ENCODE measurements at places on chromosomes 4 and X.

GRCh38 chr4:35125995-35126712 lies 1118.2 kb downstream of the ARAP2 start:
- DNase-seq, result no peak

DNA sequence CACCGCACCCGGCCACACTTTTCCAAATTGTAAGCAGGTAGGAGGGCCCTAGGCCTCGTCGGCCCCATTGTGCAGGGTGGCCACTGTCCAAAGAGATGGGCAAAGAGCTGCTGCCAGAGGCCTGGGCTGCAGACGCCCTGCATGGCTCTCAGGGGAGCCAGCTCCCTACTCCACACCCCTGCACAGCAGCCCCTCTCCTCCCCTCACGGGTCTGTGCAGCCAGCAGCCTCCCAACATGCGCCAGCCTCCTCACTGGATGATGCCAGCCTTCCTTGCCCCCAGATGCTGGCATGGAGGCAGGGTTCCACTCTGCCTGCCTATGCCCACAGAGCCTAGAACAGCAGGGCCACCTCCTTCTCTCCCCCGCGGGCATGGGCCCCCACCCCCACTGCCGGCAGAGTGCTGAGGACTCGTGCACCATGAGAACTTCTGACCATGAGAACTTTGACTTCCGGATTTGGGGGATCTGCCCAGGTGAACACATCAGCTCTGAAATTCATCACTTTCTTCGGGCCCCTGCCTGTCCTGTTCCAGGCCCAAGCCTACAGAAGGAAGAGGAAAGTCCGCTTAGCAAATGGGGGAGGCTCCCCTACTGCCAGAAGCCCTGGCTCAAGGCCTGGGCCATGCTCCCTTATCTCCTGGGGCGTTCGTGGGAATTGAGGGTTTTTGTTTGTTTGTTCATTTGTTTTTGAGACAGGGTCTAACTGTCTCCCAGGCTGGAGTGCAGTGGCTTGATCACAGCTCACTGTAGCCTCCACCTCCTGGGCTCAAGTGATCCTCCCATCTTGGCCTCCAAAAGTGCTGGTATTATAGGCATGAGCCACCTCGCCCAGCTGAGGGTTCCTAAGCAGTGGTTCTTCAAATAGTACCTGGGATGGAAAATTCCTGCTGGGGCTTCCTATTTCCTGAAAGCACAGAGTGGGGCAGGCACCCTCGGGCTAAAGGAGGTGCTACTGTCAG lies 8.0 kb downstream of the IRAK1 start:
- no peak for DNase-seq

- no peak for DNase-seq
Observed at GRCh38 chrX:133497356-133497755, 82.1 kb upstream of the GPC4 start.

DNA sequence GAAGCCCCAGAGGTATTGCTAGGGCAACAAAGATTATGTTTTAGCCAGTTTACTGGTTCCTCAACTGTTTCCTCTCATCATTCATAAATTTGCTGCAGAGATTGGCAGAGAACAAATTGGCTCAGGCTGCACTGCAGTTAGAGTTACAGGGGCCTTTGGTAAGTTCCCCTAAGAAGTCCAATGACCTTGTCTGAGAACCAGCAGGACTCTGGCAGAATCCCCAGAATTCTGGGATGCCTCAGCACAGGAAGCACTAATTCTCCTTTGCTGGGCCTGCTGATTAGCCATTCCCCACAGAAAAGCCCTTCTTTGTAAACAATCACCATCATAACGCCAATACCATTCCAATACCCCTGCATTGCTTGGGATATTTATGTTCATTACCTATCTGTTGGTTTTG lies 151.3 kb downstream of the USP46 start:
- no peak for DNase-seq

DNA sequence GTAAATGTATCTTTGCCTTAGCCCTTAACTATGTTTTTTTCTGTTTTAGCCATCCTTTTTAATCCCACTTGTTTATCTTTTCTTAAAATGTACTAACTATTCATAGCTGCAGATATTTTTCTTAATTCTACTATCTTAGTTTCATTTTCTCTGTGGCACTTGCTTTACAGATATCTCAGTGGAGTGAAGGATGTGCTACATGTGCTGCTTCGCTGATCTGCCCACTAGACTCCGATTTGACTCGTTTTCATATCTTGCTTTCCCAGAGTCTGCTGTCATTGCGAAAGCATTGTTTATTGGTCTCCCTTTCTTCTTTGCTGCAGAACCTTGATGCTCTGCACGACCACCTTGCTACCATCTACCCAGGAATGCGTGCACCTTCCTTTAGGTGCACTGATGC lies 30.6 kb downstream of the GUCY1B1 start:
- no peak for DNase-seq

- DNase-seq, result no peak
Observed at GRCh38 chr4:32858361-32858760, 2138.2 kb downstream of the PCDH7 start.

GRCh38 chr4:174873931-174874330 lies 44.2 kb upstream of the ADAM29 start:
- DNase-seq, result no peak

DNA sequence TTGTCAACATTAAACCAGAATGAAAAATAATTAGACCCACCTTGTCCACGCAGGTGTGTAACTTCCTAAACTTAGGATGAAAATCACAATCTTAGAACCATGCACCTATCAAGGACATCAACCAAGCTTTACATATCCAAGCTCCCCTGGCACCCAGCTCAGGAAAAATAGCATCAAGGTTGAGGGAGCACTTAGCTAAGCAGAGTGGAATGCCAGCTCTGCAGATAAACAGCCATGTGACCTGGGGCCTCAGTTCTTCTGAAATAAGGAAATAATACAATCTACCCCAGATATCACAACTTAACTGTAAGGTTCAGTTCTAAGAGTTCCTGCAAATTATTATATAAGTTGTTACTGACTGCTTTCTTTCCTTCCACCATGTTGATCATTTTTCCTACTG lies 64.7 kb downstream of the DHX15 start:
- no peak for DNase-seq

GRCh38 chr4:7761720-7762119 lies 177.9 kb downstream of the AFAP1 start:
- DNase-seq, result peak; percentile 75

GRCh38 chr4:24273136-24273535 lies 311.2 kb downstream of the DHX15 start:
- no peak for DNase-seq

- DNase-seq, result no peak
Observed at GRCh38 chr4:38073596-38074234, 113.5 kb downstream of the PTTG2 start.

GRCh38 chr4:5120468-5120867 lies 69.2 kb downstream of the STK32B start:
- no peak for DNase-seq

GRCh38 chrX:53135581-53135980 lies 41.6 kb downstream of the KANTR start:
- DNase-seq, result no peak

DNA sequence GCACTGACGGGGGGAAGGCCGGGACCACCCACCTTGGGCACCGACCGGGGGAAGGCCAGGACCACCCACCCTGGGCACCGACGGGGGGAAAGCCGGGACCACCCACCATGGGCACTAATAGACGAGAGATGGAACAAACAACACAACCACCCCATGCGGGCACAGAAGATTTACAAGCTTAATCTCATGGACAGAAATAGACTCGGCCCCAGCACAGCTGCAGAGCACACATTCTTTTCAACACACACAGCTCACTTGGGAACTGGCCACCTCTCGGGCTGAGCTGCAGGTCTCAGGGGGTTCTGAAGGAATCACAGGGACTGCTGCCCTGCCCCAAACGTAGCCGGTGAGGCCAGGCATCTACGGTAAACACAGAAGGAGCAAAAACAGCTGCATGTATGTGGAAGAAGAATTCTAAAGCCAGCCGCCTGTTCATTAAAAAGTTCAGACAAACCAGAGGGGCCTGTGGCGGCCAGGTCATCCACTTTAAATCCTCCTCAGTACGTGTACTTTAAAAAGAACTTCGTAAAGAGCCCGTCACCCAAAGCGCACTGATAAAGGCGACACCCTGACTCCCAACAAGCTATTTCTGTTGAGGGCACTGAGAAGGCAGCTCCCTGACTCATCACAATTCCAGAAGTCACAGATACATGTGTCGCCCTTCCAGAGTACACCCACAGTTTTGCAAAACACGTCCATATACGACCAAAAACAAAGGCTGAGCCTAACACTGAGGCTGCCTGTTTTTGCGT lies 17.7 kb downstream of the PPP2R3B start:
- no peak for DNase-seq

- no peak for DNase-seq
Observed at GRCh38 chrX:43590150-43590549, 65.9 kb upstream of the MAOA start.

DNA sequence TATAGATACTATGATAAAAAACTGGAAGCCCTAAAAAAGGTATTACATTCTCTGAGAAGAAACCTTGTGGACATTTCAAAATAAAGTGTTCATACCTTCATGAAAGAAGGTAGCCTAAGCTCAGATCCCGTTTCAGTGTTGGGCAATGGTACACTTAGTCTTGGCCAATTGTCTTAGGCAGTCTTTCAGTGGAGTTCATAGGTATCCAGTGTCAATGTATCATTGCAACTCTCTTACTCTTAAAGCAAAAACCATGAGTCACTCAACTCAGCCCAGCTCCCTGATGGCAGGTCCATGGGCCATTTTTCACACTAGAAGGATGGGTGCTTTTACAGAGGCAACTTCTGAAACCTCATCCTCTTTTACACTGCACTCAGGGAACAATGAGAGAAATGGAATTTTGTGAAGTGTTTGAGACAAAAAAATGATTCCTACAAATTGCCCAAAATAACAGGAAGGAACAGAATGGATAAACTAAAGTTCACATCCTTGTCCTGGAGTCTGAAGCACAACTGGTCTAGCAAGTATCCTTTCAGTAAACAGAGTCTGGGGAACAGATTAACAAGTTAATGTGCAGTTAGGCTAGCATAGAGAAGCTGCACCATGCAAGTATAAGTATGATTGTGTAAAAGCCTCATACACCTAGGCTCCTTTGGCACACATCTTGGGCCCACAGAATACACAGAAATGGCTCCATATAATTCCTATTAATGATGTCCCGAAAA lies 7.0 kb upstream of the ZNF827 start:
- no peak for DNase-seq

- no peak for DNase-seq
Observed at GRCh38 chr4:46016306-46016705, 107.5 kb downstream of the GABRG1 start.

DNA sequence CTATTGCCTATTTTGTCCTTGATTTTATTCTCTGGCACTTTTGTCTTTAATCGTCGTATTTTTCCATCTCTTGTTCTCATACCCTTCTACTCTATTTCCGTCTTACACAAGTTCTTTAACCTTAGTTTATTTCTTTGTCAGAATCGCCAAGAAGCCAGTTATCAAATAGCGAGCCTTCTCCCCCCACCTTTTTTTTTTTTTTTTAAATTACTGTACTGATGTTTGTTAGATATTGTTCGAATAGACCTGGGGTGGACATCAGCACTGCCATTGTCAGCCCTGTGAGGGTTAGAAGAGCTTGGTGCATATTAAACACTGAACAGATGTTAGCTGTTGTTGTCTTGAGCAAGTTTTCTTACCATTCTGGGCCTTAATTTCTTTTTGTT lies 1.2 kb downstream of the SPCS3 start:
- no peak for DNase-seq

GRCh38 chrX:149036086-149036485 lies 469.0 kb downstream of the IDS start:
- DNase-seq, result no peak

- DNase-seq, result no peak
Observed at GRCh38 chr4:16573739-16574138, 324.7 kb downstream of the LDB2 start.

DNA sequence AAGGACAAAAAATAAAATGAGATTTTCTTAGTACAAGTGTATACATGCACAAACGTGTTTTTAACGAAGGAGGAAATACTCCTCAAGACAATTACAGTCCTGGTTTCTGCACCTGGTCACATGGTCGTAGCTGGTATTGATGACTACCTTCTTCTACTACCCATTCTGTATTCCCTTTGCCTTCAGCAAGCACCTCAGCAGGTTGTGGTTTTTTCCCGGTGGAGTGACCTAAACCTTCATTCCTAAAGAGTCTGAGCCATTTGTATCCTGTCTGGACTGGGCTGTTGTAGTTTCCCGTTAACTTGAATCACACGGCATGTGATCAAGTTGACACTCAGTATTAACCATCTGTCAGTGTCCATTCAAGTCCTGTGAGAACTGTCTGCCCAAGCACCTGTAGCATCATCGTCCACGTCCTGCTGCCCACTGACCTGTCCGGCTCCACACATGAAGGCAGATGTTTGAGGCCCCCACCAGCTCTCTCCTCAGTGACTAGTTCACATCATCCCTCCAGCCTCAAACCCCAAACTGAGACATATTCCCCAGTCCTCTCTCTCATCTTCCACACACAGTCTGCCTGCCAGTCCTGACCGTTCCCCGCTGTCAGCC lies 31.1 kb upstream of the TBC1D14 start:
- no peak for DNase-seq

GRCh38 chr4:170068438-170069128 lies 21.2 kb downstream of the AADAT start:
- DNase-seq, result no peak
